ENCODE measurements at places on chromosomes 3 and 15. TPM values are rescaled to one million over a fixed set of nuclear protein-coding genes. Genes with fewer than 3 reads are reported as not detected.

The UBAP1L gene
- 0.07 TPM for total RNA-seq

The SCAP gene
- total RNA-seq: 52.8 TPM

The TMEM207 gene
- total RNA-seq: not detected

The CSPG5 gene
- total RNA-seq: 0.65 TPM

The MEIS2 gene
- total RNA-seq: 9.1 TPM

The CCNL1 gene
- 39.3 TPM for total RNA-seq

All from epithelial cell of proximal tubule (primary cell).